Stimulated activated effector memory CD8-positive, alpha-beta T cell treated with anti-CD3 and anti-CD28 coated beads, Interleukin-12 subunit alpha, Interleukin-12 subunit beta, amount 100 ng/mL, for 72 hours (primary cell): ENCODE measurements at places on chromosomes 7 and 10.

DNA sequence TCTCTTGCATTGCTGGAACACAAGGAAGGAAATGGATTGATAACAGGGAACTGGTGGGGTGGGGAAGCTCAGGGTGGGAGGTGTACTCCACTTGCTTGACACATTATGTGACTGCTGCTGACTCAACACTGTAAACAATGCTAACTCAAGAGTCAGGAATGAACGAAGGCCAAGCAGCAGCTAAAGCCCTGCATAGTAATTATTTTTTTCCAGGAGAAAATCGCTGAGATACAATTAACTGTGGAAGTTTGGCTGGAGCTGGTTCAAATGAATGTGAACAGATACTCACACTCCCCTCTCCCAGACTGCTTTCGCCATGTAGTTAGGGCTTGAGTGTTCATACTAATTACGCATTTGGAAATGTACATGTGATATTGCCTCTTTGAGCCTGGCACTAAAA, 170.9 kb upstream of the AOAH start:
- DNase-seq, result no peak

GRCh38 chr7:101222275-101222830, 4.4 kb downstream of the ZNHIT1 start:
- no peak for DNase-seq

GRCh38 chr10:62377966-62378365, 3.8 kb downstream of the ZNF365 start:
- DNase-seq, result no peak

DNA sequence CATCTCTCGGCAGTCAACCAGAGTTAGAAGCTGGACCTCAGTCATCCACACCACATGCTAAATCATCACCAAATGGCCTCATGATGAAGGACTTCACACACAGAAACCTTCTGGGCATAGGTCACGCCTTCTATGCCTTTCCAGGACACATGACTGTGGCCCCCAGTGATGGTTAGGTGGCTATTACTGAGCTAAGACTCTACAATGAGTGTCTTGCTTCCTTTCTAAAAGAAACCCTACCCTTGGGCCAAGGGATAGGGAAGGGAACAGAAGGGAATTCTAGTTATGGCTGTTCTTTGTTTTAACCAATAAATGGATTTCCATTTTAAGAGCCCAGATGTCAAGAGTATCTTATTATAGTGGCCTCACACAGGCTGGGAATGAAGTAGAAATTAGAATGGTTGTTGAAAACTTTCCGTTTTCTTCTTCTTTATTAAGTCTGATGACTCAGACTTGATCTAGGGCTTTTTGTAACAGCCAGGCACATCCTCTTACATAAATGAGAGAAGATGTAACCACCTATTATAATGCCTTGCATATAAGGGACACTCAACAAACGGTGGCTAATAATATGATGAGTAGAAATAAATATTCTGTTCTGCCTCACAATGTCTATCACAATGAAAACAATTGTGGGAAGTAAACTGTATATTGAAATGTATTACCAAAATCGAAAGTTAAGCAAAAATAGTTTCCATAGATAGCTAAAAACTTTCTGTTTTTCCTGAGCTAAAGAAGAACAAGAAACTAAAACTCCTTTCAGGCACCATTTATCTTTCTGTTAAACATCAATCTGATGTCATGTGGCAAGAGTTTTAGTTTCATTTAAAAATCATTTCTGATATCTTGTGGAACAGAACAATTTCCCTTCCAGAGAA, 62.5 kb upstream of the TOMM7 start:
- DNase-seq, result peak; percentile 49

DNA sequence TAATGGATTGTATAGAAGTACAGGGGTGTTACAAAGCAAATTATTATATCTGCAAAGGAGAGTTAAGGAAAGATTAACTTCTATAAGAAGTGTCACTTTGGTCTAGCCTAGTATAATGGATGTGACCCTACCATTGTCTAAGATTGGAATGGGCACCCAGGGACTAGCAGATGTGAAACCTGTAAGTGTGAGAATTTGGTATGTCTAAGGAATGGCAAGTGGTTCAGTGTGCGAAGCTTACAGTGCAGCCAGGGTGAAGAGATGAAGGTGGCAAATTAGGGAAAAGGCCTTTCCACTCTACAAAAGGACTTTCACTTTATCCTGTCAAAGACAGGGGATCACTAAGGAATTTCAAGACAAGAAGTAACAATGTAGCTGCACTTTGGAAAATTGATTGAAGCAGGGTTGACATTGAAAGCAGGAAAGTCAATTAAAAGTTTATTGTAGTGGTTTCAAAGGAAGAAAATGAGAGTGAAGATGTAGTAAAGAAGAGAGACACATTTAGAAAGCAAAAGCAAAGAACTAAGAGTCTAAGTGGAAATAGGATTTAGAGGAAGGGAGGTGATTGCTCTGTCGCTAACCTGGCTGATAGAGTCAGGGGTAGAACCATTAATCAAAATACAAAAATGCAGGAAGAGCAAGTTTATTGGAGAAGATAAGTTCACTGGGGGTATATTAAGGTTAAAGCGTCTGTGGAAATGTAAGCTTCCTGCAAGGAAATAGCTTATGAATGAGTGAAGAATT, 47.4 kb downstream of the KCND2 start:
- DNase-seq, result no peak
